ENCODE measurements at places on chromosomes 13 and 19. TPM values are rescaled to one million over a fixed set of nuclear protein-coding genes. Genes with fewer than 3 reads are reported as not detected.

Gene CYSLTR2
- total RNA-seq: 0.30 TPM

Gene LINGO3
- total RNA-seq: not detected

Gene LHB
- not detected for total RNA-seq

Gene COMMD6
- total RNA-seq: 60.3 TPM

Gene KCNN1
- total RNA-seq: not detected

Gene ACER1
- total RNA-seq: not detected

Gene NAXD
- 21.7 TPM for total RNA-seq

Gene TINCR
- not detected for total RNA-seq

Gene KLK2
- total RNA-seq: not detected

Gene CD33
- total RNA-seq: not detected

Gene NALCN
- total RNA-seq: 27.0 TPM

Gene DLL3
- total RNA-seq: 0.32 TPM

Gene TTC9B
- not detected for total RNA-seq

Gene GJB2
- total RNA-seq: 0.28 TPM

Gene BICRA
- 7.9 TPM for total RNA-seq

Gene CATSPERD
- not detected for total RNA-seq

Gene KLC3
- not detected for total RNA-seq

Gene SCN1B
- total RNA-seq: 5.5 TPM

Gene GRIN3B
- 0.59 TPM for total RNA-seq

Gene GJB6
- total RNA-seq: not detected
